Stimulated activated CD8-positive, alpha-beta memory T cell treated with anti-CD3 and anti-CD28 coated beads, Interleukin-4, amount 100 ng/mL, for 1 hour (primary cell): ENCODE measurements at places on chromosomes 6 and 20.

DNA sequence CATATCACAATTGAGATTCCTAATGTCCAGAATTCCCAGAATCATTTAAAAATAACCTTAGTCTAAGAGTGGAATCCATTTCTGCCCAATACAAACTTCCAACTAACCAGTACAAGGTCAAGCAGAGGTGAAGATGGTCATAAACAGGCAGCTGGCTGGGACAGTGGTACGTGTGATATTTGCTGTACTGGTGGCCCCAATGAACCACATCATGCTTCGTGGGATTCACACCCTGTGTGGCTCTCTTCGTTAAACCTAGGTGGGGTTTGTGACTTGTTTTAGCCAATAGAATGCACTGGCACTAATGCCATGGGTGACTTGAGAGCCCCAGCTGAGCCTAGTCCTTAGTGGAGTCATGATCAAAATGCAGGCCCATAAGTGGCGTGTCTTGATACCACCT, 286.6 kb downstream of the KIF16B start:
- no peak for DNase-seq

- DNase-seq = no peak
Measured at GRCh38 chr6:1376653-1377052, 12.7 kb upstream of the FOXF2 start.

- DNase-seq = no peak
Measured at GRCh38 chr20:24357931-24358330, 111.5 kb upstream of the SYNDIG1 start.

DNA sequence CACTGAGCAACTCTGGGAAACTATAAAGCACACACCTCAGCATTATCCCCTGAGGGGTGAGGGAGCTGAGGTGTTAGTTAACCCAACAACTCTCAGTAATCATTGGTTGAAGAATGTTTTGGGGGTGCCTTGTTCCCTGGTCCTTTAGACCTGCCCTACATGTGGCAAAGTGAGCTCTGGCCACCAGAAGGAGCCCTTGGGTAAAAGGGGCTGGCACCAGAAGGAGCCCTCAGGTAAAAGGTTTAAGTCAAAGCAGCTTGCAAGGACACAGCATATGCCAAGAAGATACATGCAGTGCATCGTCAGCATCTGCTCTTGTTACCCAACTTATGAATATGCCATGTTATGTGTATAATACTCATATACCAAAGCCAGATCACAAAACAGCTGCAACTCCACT, 1081.7 kb downstream of the KIF16B start:
- no peak for DNase-seq

GRCh38 chr20:23631981-23632710, 5.6 kb downstream of the CST3 start:
- DNase-seq = no peak

GRCh38 chr6:37602801-37603200, 94.9 kb downstream of the MDGA1 start:
- no peak for DNase-seq

GRCh38 chr6:40163924-40164323, 229.7 kb upstream of the MOCS1 start:
- no peak for DNase-seq

DNA sequence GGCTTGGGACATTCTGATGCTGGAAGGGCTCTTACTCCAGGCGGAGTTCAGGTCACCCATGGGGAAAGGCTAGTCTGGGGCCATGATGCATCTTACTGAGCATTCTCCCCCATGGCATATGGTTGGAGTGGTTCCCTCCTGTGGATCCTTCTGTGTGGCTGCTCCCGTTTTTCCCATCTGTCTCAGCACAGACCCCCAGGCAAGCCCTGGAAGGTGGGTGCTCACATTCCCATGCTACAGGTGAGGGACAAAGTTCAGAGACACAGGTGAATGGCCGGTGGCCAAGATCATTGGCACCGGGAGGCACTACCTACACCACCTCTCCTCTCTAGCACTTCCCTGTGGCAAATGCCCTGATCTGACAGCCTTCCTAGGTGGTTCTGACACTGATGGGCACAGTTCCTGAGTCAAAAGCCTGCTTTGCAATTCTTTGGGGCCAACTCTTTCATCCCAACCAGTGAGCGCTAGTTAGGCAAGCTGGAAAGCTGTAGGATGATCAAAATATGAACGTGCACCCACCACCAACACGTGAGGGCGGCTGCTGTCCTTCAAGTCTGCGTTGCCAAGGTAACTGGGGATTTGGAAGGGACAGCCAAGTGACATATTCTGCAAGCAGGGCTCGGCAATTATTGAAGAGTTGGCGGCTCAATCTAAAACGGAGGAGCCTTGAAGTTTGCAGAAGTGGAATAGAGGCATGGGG, 124.6 kb downstream of the CDH4 start:
- no peak for DNase-seq

- no peak for DNase-seq
Measured at GRCh38 chr20:52402514-52402913, 210.9 kb upstream of the ZFP64 start.
